ENCODE measurements at places on chromosomes 12 and 14.

- no peak for DNase-seq
Observed at GRCh38 chr14:72822946-72823611, 70.8 kb downstream of the DPF3 start.

DNA sequence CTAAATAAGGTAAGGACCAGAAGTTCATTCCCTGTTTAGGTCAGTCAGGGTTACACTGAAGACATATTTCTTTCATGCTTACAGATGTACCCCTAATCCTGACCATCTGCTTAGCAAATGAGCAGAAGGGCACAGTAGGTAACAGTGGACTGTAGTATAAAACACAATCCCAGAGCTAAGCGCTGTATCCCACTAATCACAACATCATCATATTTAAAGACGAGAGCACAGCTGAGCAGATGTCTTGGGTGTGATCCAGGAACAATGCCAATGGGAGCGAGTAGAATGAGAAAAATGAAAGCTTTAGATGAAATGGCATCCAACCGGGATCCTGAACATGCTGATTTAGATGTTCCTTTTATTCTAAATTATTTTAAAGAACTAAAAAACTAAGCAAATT is 213.4 kb downstream of the CCER1 start:
- no peak for DNase-seq

- peak; percentile 38 for DNase-seq
Observed at GRCh38 chr12:57621497-57622292, 10.5 kb downstream of the ARHGEF25 start.

DNA sequence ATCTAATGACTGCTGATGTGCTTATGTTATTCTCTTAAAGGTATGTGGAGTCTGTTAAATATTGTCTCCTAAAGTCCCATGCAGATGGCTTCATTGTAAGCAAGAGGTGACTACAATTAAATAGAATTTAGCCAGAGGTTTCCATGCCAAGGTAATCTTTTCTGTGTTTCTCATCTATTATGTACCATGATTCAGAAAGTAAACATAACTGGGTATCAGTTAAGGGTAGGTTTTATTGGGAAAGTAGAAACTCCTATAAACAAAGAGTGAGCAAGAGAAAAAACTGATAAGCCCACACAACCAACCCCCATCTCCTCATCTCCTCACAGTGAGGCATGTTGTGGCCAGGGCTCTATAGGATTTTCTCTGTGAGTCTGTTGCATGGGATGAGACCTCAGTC is 611.7 kb downstream of the SNAPC1 start:
- DNase-seq: no peak

DNA sequence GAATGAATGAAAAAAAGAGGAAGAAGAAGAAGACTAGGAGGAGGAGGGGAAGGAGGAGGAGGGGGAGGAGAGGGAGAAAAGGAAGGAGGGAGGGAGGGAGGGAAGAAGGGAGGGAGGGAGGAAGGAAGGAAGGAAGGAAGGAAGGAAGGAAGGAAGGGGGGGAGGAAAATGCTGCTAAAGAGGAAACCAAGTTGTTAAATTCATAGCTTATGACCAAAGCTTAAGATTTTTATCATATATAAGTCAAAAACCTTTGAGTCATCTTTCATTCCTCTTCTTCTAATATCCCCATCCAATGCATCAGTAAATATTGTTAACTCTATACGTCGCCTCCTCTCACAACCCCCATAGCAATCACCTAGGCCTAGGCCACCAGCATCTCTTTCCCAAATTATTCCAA is 117.3 kb downstream of the SLC2A13 start:
- no peak for DNase-seq

GRCh38 chr12:116609319-116610114 is 50.3 kb downstream of the MAP1LC3B2 start:
- DNase-seq: peak; percentile 22

- no peak for DNase-seq
Observed at GRCh38 chr14:80658155-80658554, 283.4 kb downstream of the CEP128 start.

DNA sequence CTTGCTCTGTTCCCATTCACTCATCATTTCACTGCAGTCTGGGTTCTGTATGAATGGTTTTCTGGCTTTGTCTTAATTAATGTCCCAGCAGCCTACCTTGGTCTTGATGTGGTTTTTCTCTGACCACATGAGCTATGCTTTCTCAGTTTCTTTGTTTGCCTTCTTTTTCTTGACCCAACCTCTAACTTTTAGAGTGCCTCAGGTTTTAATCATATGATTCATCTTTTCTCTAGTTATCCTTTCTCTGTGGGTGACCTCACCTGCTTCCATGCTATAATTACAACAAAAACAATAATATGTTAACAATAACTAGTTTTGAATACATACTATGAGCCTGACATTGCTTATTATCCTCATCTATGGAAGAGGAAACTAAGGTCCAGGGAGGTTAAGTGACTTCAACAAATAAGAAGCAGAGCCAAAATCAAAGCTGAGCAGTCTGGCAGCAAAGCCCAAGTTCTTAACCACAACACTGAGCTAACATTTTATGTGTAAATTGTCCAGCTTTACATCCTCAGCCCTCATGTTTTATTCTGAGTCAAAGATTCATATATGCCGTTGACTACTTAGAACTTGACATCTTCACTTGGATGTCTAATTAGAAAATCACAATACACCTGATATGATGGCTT is 4.7 kb upstream of the EPYC start:
- no peak for DNase-seq

GRCh38 chr12:45731190-45731775 is 1.8 kb downstream of the ARID2 start:
- no peak for DNase-seq

GRCh38 chr14:103898204-103898603 is 30.1 kb upstream of the TDRD9 start:
- DNase-seq: no peak

DNA sequence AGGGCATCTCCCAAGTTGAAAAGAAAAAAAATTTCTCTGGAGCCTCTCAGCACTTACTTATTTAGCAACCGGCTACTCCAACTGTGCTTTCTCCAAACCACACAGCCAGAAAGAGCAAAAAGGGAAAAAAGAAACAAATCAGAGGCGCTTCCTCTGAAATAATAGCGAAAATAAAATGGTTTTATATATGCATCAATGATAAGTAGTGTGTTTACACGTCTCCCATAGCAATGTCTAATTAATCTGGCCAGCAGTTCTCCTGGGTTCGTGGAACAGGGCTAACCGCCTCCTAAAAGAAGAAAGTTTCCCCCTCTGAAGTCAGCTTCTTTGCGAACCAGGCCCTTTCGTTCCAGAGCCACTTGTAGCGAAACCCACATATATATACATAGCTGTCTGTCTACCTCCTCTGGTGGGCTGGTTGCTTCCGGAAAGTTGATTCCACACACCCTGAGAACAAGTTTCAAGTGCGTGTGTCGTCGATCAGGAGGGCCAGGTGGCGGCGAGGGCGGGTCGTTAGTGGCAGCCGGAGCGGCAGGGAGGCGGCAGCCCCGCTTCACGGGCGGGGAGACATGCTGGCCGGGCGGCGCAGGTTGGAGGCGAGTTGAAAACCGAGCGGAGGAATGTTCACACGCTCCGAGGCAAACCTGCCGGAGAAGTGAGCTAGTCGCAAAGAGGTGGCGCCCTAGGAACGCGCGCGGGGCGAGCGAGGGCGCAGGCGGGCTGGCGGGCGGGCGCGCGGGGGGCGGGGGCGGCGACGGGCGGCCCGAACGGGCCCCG is 2.7 kb downstream of the PTHLH start:
- peak; percentile 38 for DNase-seq

- DNase-seq: no peak
Observed at GRCh38 chr12:71567537-71567936, 96.1 kb downstream of the ZFC3H1 start.

DNA sequence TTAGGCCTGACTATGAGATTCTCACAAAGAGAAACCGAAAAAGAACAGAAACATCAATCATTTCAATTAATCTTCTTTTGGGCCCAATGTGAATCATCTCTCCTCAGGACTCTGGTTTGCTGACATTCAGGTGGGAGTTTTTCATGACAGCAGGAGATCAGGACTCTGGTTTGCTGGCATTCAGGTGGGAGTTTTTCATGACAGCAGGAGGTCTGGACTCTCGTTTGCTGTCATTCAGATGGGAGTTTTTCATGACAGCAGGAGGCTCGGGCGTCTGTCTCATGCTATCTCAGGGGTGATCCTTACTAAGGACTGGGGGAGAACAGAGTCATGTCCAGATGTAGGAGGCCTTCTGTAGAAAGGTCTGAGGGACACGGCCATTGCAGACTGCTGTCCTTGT is 40.1 kb upstream of the PARP11 start:
- DNase-seq: no peak

DNA sequence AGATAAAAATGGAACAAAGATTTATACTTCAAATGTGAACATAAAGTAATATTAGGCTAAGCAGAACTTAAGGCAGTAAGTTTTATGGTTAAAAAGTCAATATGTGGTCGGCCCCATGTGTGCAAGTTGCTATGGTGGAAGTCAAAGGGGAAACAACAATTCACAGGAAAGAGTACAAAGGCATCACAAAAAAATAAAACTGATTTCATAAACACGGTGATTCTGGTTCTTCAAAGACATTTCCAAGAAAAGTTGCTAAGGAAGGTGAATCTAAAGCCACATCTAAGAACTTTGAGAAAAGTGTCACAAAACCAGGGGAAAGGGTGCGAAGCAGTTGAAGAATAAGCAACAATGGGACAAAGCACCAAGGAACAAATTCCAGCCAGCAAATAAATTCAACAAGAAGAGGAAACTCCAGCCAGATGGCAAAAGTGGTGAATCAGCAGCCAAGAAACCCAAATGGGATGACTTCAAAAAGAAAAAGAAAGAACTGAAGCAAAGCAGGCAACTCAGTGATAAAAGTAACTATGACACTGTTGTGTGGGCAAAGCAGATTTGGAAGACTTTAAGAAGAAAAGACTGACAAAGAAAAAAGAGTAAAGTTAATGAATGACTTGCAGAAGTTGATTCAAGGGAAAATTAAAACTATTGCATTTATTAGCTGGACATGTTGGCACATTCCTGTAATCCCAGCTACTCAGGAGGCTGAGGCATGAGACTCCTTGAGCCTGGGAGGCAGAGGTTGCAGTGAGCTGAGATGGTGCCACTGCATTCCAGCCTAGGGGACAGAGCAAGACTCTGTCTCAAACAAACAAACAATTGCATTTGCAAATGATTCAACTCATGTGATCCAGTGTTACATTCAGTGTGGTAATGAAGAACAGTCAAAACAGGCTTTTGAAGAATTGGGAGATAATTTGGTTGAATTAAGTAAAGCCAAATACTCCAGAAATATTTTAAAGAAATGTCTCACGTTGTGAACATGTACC is 19.5 kb downstream of the PTGDR start:
- no peak for DNase-seq

- no peak for DNase-seq
Observed at GRCh38 chr12:24996102-24996797, 47.3 kb upstream of the BCAT1 start.

GRCh38 chr12:58548801-58549200 is 371.5 kb downstream of the LRIG3 start:
- DNase-seq: no peak

DNA sequence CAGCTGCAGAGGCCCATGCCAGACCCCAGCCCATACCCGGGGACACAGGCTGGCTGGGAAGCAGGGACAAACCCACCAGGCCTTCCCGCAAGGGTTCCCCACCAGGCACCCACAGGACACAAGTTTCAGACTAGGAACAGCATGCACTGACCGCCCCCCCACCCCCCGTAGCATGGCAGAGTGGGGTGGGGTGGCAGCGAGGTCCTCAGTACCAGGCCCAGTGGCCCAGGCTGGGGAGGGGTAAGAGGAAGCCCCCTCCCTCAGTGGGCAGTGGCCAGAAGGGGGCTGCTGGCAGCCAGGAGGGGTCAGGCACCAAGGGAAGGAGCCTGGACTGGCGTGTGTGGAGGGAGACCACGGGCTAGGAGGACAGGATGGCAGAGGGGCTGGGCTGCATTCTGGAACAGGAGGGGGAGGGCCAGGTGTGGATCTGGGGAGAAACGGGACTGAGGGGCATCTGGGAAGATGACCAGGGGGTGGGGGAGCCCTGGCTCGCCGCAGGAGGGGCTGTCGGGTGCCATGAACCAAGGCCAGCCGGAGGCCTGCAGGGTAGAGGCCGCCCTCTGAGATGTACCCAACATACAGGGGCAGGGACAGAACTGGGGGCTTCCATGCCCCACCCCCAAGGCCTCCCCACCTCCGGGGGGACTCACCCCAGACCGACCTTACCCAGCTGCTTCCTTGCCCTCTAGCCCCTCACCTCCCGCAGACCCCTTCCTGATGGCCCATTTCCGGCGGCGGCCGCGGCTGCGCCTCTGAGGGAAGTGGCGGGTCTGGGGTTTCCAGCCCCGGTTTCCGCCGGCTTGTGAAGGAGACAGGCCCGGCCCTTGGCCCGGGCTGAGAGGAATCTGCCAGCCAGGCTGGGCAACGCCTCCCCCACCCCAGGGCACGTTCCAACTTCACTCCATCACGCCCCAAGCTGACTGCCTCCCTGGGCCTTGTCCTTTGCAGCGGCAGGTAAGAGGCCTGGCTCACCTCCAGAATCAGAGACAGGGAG is 5.6 kb upstream of the JAG2 start:
- peak; percentile 45 for DNase-seq

DNA sequence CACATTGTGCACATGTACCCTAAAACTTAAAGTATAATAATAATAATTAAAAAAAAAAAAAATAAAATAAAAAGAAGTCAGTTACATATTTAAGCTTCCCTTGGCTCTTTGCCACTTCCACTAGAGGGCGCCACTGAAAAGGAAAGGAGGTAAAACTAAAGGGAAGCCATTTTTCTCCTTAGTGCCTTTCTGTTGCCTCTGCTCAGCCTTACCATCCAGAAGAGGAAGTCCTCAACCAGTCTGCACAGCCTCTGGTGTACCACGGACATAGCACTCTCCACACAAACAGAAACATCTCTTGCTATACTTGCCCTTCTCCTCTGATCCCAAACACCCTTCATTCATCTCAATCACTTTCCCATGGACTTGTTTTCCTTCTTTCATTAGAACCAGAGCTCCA is 169.0 kb upstream of the EEA1 start:
- DNase-seq: peak; percentile 92

DNA sequence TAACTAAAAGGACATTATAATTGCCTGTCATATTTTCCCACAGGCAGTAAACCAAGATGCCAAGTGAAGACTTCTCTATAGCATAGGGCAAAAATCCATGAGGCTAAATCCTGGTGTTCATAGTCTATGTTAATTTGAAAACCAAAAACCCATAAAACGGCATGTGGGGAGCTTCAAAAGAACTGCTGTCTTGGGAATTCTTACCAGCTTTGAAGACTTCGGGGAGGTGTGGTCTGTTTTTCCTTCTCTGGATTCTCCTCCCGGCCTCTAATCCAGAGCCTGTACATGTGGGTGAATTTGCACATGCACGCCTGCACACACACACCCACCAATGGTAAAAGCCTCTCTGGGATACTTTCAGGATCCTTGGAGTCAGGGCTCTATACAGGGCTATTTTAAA is 61.9 kb upstream of the IFNG-AS1 start:
- no peak for DNase-seq

- no peak for DNase-seq
Observed at GRCh38 chr14:64387232-64387781, 846 bp upstream of the MTHFD1 start.

GRCh38 chr12:122159882-122160281 is 14.1 kb downstream of the IL31 start:
- no peak for DNase-seq

DNA sequence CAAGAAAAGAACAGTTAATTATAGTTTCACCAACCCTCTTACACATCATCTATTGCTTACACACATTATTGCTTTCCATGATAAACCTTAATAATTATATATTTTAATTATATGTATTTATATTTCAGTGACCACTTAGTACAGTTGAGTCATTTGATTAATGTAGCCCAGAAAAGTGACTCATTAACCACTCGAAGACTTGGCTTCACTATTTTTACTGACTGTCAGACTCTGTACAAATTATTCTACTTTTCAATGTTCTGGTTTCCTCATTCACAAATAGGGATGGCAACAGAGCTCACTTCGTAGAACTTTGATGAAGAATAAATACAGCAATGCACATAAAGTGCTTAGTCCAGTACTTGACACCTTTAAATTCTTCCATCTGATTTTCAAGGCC is 98.3 kb downstream of the CFAP54 start:
- DNase-seq: no peak

Data from Kasumi-1 (cell line).